ENCODE measurements at places on chromosomes 4 and X.

- no peak for DNase-seq
Observed at GRCh38 chrX:24357106-24357505, 3.3 kb upstream of the SUPT20HL1 start.

DNA sequence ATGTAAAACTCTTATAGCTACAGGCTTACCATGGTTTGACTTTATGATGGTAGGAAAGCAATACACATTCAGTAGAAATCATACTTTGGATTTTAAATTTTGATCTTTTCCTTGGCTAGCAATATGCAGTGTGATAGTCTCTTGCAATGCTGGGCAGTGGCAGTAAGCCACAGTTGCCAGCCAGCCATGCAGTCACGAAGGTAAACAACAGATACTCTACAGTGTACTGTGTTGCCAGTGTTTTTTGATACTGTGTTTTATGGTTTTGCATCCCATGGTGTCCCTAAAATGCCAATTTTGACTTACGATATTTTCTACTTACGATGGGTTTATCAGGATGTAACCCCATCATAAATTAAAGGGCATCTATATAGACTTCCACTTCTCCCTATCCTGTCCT, 24.8 kb upstream of the KLF3 start:
- DNase-seq, result no peak

- DNase-seq, result no peak
Observed at GRCh38 chr4:28014469-28014868, 1153.8 kb downstream of the STIM2 start.

DNA sequence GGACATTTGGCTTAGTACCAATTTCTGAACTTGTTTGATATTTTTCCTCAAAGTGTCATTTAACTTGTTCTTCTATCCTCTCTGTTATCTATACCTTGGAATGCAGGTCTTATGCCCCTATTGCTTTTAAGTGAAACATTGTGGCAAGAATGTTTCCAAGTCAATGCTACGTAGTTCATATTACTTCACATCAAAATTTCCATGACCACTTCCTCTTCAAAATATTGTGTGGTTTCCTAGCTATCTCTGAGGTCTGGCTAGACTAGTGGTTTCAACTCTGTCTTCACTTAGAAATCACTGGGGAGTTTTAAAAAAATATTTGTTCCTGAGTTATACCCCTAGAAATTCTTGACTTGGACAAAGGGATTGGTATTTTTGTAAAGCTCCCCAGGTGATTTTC, 20.2 kb upstream of the RASGEF1B start:
- DNase-seq, result no peak

- DNase-seq, result no peak
Observed at GRCh38 chrX:24890677-24891076, 125.1 kb downstream of the ARX start.

- no peak for DNase-seq
Observed at GRCh38 chrX:7119950-7120877, 27.3 kb upstream of the STS start.

DNA sequence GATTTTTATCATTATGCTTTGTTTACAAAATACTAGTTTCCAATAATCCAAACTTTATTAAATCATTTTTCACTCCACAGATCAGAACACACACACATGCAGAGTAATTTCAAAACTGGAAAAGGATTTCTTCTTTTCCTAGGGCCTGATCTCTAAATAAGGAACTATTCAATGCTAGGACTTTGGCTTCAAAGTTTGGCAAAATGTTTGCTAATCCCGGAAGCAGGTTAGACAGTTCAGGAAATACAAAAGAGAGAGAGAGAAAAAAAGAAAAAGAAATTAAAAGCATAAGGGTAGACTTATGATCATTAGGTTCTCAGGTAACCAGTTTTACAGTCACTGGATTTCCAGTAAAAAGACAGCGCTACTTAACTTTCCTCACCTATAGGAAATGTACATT, 211.0 kb downstream of the DCLK2 start:
- DNase-seq, result no peak

GRCh38 chr4:8221476-8221875, 22.4 kb downstream of the SH3TC1 start:
- no peak for DNase-seq

- no peak for DNase-seq
Observed at GRCh38 chr4:41466249-41466648, 71.7 kb upstream of the LIMCH1 start.

Data from head of caudate nucleus (tissue), 42 donors.